ENCODE measurements at places on chromosomes 7 and 10.

GRCh38 chr10:60286559-60286958 lies 103.1 kb downstream of the ANK3 start:
- H3K27ac ChIP-seq: no peak overlapping the region
- H3K4me1 ChIP-seq: peaks cover 20% of the 10 kb centered on the region
- no peak for DNase-seq
- H3K36me3 ChIP-seq: no peaks in the 10 kb centered on the region

DNA sequence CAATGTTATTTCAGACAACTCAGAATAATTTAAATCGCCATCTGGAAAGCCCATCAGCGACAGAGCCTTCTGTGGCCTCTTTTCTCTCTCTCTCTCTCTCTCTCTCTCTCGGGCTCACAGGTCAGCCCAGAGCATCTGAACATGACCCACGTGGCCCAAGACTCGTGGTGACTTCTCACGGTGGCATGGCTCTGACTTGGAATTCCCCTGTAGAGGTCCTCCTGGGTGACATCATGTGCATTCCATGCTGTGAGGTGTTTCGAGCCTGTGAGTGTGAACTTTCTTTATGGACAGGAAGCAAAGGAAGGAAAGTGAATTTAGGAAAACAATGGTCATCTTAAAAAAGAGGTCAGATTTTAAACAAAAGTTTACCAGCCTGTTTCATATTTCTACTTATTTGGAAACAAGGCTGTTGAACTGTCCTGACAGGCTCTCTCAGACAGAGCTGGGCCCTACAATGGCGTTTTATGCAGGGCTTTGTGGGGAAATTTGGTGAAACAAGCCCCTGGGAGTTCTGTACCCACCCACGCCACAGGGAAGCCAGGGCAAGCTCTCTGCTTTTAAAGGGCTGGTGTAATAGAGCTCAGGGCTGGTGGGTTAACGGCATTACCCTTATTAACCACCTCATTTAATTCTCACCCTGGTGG lies 359.7 kb upstream of the ZNF32 start:
- no peak for DNase-seq
- H3K36me3 ChIP-seq: no peaks in the 10 kb centered on the region
- peaks cover 8% of the 10 kb centered on the region for H3K4me1 ChIP-seq

DNA sequence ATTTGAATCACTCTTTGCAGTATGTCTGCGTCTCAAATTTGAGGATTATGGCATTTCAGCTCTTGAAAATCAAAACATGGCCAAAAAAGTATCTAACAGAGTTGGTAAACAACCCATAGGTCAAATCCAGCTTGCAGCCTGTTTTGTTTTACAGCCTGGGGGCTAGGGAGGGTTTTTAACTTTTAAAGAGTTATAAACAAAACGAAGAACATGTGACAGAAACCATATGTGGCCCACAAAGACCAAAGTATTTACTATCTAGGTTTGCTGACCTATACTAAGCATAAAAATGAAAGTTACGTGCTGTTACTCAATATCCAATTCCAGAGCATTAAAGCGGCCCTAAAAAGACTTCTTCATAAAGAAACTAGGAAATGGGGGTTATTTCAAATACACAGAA lies 55.5 kb upstream of the STARD3NL start:
- H3K27ac ChIP-seq: no peak overlapping the region
- H3K4me1 ChIP-seq: peaks cover 3% of the 10 kb centered on the region
- peaks cover 2% of the 10 kb centered on the region for H3K36me3 ChIP-seq
- peaks cover 14% of the 10 kb centered on the region for H3K27me3 ChIP-seq
- H3K4me3 ChIP-seq: no peak overlapping the region

GRCh38 chr10:59508296-59508695 lies 145.9 kb upstream of the FAM13C start:
- no peaks in the 10 kb centered on the region for H3K27me3 ChIP-seq
- H3K4me3 ChIP-seq: no peak overlapping the region
- H3K4me1 ChIP-seq: no peaks in the 10 kb centered on the region
- no peak overlapping the region for H3K27ac ChIP-seq
- DNase-seq: no peak
- H3K36me3 ChIP-seq: no peaks in the 10 kb centered on the region

DNA sequence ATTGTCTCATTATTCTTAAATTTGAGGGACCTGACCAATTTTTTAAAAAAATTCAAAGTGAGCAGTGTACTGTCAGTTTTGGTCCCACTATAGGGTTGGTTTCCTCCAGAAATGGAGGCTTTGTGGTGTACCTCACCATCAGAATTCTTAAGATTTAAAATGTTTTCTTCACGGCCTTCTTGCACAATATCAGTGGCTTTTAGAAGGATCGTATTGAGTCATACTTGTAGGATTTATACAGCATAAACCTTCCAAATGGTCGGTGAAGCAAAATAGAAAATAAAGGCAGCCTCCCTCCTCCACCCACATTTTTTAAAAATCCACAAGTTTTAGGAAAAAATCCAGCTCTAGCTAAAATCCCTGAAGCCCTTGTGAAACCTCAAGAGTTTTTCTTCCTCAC lies 126.4 kb downstream of the RNLS start:
- H3K36me3 ChIP-seq: no peaks in the 10 kb centered on the region
- no peaks in the 10 kb centered on the region for H3K27me3 ChIP-seq
- no peak for DNase-seq
- H3K27ac ChIP-seq: no peak overlapping the region
- no peak overlapping the region for H3K4me3 ChIP-seq

- no peak overlapping the region for H3K27ac ChIP-seq
- H3K4me3 ChIP-seq: no peak overlapping the region
- peak; percentile 57 for DNase-seq
- H3K27me3 ChIP-seq: peaks cover 10% of the 10 kb centered on the region
- H3K4me1 ChIP-seq: peaks cover 13% of the 10 kb centered on the region
These were observed 33.4 kb downstream of the PRPS1L1 start for GRCh38 chr7:17994079-17994850.

GRCh38 chr7:5678295-5679047 lies 103.0 kb downstream of the RNF216 start:
- no peak overlapping the region for H3K27ac ChIP-seq
- H3K4me1 ChIP-seq: peaks cover 42% of the 10 kb centered on the region
- peaks cover 3% of the 10 kb centered on the region for H3K36me3 ChIP-seq
- H3K4me3 ChIP-seq: no peak overlapping the region
- no peak for DNase-seq
